ENCODE measurements at places on chromosomes 3 and 15. TPM values are rescaled to one million over a fixed set of nuclear protein-coding genes. Genes with fewer than 3 reads are reported as not detected.

TM4SF18 gene
- not detected for polyA plus RNA-seq

GADL1 gene
- polyA plus RNA-seq: not detected

PEX11A gene
- polyA plus RNA-seq: 2.8 TPM

GRCh38 chr15:47300596-47300995, 416.7 kb upstream of the SEMA6D start:
- no peaks in the 10 kb centered on the region for H3K36me3 ChIP-seq
- no peaks in the 10 kb centered on the region for H3K4me1 ChIP-seq
- no peaks in the 10 kb centered on the region for H3K27me3 ChIP-seq
- no peak overlapping the region for H3K27ac ChIP-seq

- no peak for DNase-seq
- no peak overlapping the region for H3K27ac ChIP-seq
- H3K4me1 ChIP-seq: no peaks in the 10 kb centered on the region
- no peaks in the 10 kb centered on the region for H3K36me3 ChIP-seq
Measured at GRCh38 chr15:47186075-47186474, 531.2 kb upstream of the SEMA6D start.

- H3K36me3 ChIP-seq: no peaks in the 10 kb centered on the region
- no peak overlapping the region for H3K4me3 ChIP-seq
- no peak overlapping the region for H3K27ac ChIP-seq
- H3K4me1 ChIP-seq: peaks cover 22% of the 10 kb centered on the region
- H3K27me3 ChIP-seq: no peaks in the 10 kb centered on the region
Measured at GRCh38 chr15:34581043-34581365, 2.4 kb downstream of the GOLGA8B start.

DNA sequence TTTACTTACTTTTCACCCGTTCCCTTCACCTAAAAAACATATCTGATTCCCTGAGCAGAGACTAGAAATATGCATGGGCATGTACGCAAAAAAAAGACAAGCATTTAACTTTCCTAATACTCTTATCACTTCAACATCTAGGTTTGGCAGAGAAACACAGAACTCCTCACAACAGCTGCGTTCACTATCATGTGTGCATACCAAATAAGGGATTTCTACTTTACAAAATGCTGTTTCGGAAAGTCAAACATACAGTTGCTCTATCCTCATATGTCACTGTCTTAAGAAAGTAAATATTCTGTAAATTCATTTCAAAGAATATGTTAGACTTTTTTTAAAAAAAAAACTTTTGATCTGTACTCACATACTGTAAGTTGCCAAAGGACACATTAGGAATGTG, 65.1 kb upstream of the CBLB start:
- no peaks in the 10 kb centered on the region for H3K36me3 ChIP-seq
- no peak overlapping the region for H3K27ac ChIP-seq
- DNase-seq: no peak

DNA sequence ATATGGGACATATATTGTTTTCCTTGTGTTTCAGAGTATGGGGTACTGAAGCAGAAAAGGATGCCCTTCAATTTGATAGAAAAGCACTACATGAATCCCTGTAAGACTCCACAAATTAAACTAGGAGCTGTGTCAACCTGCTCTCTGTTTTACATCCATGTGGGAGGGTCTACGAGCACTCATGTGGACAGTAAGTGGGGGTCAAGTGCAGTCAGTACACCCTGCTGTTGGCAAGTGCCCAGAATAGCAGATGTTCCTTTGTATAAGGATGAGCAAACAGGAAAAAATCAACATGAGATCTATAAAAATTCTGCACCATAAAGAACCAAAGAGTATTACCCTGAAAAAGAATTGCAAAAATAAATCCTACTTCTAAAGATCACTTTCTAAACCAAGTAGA, 659.9 kb downstream of the SI start:
- H3K4me3 ChIP-seq: no peak overlapping the region
- DNase-seq: no peak
- H3K27me3 ChIP-seq: no peaks in the 10 kb centered on the region
- H3K4me1 ChIP-seq: no peaks in the 10 kb centered on the region
- H3K27ac ChIP-seq: no peak overlapping the region
